ENCODE measurements at places on chromosomes 5 and 9. TPM values are rescaled to one million over a fixed set of nuclear protein-coding genes. Genes with fewer than 3 reads are reported as not detected.

Gene SPATA31D4
- not detected for total RNA-seq

GRCh38 chr5:41403846-41404245 lies 106.6 kb downstream of the PLCXD3 start:
- no peak for DNase-seq

GRCh38 chr5:151448038-151448985 lies 909 bp downstream of the SLC36A1 start:
- DNase-seq, result peak; percentile 11

DNA sequence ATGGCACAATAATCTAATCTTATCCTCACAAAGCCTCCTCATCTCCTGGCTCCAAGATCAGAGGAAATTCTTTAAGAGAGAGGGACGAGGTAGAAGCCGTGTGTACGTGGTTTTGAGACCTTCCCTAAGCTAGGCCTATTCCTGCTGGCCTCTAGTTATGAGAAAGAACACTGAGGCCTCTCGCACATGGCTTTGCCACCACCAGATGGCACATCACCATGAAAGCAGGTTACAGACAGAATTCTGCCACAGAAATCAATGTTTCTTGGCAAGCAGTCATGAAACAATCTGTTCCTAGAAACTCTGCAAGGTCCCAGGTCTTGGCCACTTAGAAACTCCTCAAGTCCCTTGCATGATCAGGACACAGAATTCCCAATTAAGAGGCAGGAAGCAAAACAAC lies 268.2 kb upstream of the TAS2R1 start:
- no peak for DNase-seq

Gene COMMD10
- 66.7 TPM for total RNA-seq

Gene CDKN2B-AS1
- total RNA-seq, result not detected

DNA sequence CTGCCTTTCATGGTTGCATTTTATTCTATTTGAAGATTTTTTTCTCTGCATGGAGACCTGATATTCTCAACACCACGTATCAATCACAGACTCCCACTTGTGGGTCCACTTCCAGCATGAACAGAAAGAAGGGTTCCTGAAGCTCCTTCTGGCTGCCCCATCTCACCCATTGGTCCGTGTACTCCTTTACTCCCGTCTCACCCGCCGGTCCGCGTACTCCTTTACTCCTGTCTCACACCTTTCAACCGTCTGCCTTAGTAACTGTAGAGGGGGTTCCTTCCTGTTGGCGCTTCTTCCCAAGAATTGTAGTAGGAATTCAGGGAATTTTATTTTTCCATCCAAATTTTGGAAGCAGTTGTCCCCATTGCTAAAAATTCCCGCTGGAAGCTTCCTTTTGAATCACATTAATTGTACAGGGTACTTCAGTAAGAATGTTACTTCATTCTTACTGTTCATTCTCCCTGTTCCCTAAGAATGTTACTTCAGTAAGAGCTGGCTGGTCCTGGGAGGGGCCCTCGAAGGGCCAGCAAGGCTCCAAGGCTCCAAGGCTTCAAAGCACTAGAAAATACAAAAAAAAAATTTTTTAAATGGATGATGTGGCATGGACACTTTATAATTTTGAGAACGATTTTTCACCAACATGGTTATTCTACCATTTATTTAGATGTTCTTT lies 3.9 kb upstream of the LPCAT1 start:
- DNase-seq, result no peak

Gene YIPF5
- 46.3 TPM for total RNA-seq

GRCh38 chr9:84397151-84397728 lies 56.7 kb upstream of the SLC28A3 start:
- DNase-seq, result peak; percentile 58

DNA sequence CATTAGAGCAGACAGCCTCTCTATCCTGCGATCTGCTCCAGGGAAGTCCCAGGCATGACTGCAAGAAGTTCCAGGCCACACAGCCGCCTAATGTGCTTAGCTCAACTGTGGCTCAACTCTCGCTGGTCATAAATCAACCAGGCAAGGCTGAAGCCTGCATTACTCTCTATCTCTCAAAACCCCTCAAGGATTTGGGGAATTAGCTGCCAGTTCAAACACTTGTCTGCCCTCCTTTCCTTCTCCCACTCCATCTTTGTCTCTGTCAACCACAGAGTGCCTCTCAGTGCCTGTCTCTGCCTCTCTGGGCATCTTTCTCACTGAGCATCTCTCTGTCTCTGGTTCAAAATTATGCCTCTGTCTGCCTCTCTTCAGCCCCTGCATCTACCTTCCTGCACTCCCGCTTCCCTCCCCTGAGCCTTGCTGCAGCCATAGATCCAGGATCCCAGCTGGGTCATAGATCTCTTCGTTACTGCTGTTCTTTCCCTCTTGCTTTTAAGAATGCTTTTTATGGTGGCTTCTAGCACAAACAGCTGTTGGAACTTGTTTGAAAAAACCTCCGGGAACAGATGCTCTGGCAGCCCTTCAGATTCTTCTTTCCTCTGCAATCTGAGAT lies 27.9 kb upstream of the GALNT10 start:
- DNase-seq, result no peak

GRCh38 chr5:14483504-14484157 lies 98.0 kb upstream of the OTULINL start:
- DNase-seq, result no peak

DNA sequence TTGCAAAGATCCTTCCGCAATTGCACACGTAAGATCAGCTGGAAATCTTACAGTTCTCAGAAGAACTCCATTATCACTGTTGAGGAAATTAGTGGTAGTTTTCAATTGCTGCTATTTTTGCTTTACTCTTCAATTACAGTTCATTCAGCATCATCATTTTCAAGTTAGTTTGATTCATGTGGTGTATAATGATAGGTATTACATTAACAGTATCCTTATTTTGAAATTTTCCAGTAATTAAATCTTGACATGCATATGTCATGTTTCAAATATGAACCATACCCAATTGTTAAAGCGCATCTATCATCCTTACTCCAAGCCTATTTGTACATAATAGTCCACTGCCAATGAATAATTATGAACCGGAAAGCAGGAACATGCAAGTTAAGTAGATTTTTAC lies 60.3 kb downstream of the NR6A1 start:
- DNase-seq, result no peak

DNA sequence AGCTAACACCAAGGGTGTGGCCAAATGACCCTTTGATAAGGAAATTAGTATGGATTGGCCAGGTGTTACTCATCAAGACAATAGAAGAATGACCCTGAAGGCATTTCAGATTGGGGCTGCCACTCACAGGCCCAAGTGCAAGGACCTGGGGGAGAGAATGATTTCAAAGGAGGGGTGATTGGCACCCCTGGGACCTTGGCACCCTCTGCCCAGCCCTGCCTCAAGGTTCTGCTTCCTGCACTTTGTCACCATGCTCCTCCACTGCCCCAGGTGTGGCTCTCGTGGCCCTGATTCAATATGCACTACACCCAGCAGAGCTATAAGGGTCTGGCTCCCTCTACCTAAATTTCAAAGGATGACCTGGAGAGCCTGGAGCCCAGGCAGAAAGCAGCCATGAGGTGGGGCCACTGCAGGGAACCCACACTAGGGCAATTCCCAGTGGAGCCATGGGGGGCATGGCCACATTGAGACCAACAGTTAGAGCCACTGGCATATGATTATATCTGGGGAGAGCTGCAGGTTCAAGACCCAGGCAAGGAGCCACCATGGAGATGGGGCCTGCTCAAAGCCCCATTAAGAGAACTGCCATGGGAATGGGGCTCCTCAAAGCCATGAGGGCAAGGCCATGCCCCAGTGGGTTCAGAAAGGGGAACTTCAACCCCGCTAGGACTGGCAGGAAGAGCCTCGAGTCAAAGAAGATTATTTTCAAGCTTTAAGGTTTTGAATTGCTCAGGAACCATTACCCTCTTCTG lies 93.0 kb downstream of the CEMIP2 start:
- no peak for DNase-seq

Gene CKS2
- 381 TPM for total RNA-seq

Gene IL13
- total RNA-seq, result not detected

DNA sequence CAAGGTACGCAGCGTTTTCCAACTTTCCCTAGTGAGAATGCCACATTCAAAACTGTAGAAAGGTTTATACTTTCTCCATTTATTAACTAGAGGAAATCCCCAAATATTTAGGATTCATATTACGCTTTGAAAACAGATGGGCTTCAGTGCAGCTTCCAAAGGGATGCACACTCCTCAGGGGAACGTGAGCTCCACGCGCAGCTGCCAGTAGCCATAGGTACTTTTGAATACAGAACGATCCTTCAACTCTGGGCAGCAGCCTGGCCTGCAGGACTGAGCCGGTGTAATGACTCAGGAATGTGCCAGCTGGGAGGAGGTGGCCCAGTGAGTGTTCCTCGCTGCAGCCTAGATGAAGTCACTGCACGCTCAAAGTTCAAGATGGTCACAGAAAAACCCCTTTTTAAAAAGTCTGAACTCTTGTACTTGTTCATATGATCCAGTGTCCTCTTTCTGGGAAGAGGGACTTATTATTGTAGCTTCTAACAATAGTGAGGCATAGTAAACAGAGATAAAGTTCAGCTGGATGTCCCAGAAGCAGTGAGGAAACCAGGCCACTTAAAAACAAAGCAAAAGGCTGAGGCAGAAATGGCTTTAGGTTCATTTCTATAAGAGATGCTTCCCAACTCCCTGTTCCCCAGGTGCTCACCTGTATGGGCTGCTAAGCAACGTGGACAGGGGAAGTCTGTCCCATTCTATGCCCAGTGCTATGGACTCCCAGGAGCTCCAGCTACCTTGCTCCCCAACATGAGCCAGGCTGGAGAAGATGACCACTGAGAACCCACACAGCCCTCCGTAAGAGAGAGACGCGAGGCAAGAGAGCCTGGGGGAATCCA lies 130.0 kb downstream of the LHFPL2 start:
- no peak for DNase-seq

Gene PTCH1
- 2.7 TPM for total RNA-seq

Gene CDH6
- not detected for total RNA-seq

- DNase-seq, result no peak
These were observed 2.5 kb upstream of the NDFIP1 start for GRCh38 chr5:142106061-142106460.

GRCh38 chr9:81979196-81979595 lies 9.4 kb upstream of the SPATA31D1 start:
- DNase-seq, result no peak

Gene CFAP157
- total RNA-seq, result not detected

Gene MEIKIN
- total RNA-seq, result not detected

Gene PTPN3
- total RNA-seq, result 9.2 TPM

Gene ZNF474
- not detected for total RNA-seq

DNA sequence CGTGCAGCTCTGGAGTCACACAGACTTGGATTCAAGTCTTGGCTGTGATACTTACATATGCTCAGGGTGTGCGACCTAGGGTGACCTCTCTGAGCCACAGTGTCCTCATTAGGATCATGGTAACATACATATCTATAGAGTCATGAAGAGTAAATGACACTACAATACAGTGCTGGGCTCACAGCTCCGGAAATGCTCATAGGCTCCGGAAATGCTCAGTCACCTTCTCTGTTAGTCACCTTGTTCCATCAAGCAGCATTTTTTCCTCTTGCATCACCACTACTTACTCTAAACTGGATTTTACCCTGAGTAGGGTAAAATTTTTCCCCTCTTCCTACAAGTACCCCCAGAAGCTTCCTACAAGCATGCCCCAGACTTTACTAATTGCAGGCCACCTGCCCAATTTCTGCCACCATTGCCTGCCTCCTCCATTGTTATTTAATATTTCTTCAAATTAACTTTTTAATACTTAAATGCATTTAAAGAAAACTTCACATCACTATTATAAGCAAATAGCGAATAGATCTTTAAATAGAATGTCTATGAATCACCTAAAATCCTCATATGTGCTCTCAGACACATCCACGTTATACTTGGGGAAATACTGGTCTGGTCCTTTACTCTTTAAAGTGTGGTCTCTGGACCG lies 147.6 kb upstream of the SPRY4 start:
- peak; percentile 91 for DNase-seq

Gene LVRN
- 0.64 TPM for total RNA-seq

Gene NSMF
- total RNA-seq, result 36.8 TPM

- no peak for DNase-seq
These were observed 12.2 kb downstream of the GPR150 start for GRCh38 chr5:95631991-95632675.

GRCh38 chr9:113566712-113567071 lies 103.2 kb downstream of the RGS3 start:
- DNase-seq, result no peak

GRCh38 chr5:72182686-72183085 lies 75.4 kb downstream of the MAP1B start:
- no peak for DNase-seq

Gene CLPTM1L
- 278 TPM for total RNA-seq

DNA sequence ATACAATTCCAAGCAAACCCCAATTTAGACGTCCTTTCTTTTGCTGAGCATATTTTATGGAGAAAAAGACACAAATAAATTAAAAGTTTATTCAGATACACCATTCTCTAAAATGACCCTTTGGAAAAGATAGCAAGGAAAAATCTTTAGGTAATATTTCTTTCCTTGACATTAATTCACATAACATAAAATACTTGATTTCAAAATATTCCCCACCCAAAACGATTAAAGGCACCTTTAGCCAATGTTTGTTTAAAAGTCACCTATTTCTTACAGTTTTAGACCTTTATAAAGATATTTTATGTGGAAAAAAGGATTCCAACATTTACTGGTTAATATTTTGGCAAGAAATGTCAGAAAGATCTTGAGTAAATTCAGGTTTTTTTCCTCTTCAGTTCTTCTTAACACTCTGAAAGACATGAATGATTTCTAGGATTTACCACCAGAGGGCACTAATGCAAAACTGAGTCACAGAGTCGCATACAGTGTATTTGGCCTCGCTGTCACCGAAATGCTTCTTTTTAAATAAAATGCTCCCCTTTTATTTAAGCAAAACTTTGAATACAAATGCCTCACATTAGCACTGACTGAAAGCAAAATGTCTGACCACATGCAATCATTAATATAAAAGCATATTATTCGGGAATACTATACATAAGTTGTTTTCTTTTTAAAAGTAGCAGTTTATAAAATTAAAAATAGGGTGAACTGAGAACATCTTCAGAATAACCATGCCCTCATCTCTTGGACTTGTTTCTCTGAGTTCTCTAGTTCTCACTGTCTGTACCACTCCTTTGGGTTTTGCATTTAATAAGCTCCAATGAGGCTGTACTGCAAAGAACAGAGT lies 122.5 kb downstream of the SLC1A3 start:
- DNase-seq, result peak; percentile 74

GRCh38 chr5:908172-908571 lies 15.5 kb downstream of the TRIP13 start:
- DNase-seq, result no peak

Gene AJM1
- total RNA-seq, result 2.7 TPM

Gene FOXD4
- 0.14 TPM for total RNA-seq

DNA sequence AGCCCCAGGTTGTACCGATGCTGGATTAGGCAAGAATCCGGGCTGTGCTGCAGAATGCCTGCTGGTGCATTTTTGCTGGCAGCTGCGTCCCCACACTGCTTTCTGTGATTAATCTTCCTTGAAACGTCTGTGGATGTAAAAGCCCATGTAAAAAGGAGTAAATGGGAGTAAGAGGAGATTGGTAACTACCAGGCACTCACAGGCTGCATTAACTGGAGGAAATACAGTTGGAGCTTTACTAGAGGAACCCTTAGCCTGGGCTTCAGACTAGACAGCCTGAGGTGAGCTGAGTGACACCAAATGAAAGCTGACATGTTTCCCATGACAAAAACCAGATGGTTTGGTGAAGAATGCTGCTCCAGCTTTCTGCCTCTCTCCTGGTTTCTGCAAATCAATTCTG lies 190.4 kb upstream of the GAS1 start:
- no peak for DNase-seq

Gene CDX1
- total RNA-seq, result not detected

All from NCI-H460 (cell line).